ENCODE measurements at places on chromosomes 2 and 18.

- no peak for DNase-seq
Observed at GRCh38 chr18:45167631-45168280, 447.5 kb upstream of the SLC14A2 start.

DNA sequence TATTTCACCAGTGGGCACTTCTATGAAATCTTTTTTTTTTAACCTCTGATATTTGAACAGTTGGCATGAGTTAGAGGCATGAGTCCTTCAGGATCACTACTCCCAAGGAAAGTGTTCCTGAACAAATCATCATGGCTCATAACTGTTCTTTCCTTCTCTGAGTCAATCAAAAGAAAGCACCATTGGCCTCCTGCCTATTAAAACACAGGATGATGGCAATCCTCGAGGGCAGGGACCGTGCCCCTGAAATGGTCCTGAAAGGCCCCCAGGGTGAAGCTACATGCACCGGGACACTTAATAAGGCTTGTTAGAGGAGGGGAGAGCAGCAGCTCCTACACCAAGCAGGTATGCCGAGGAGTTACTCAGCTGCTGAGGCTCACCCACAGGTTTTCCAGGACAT is 43.5 kb downstream of the SLC14A2 start:
- no peak for DNase-seq

DNA sequence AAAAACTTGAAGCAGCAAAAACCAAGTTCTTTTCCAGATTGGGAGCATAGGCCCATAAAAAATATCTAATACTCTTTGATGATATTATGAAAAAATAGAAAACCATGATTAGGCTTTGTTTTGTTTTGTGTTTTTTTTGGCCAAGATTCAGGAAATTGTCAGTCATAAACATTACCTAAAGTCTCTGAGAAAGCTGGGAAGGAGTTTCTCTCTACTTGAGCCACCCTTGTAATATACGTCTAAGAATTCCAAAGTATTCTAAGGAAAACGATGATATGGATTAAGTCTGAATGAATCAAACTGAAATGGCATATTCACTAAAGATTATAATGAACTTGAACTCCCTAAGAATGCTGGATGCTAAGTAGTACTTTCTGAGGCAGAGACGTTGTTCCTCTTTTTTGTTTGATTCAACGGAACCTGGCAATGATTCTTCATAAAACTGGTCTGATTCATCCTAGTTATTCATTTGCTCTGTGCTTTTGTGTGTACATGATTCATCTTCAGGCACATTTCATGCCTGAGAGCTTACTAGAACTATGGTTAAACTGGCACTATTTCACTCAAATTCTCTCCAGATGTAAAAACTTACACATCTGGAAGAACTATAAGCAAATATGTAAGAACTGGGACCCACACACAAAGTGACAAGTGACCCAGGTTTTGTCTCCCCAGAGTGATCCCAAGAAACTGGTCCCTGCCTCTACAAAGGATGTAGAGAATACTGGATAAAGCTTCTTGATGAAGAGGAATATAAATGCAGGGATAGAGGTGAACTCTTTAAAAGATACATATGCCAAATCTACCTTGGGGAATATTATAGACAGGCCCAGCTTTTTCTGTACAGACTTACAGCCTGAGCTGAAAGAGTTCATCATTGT is 159.7 kb downstream of the DOCK10 start:
- no peak for DNase-seq

GRCh38 chr2:3094999-3095958 is 282.3 kb downstream of the EIPR1 start:
- DNase-seq: peak; percentile 72

GRCh38 chr2:70855667-70856066 is 20.1 kb upstream of the CD207 start:
- DNase-seq: no peak

GRCh38 chr2:228675646-228676045 is 494.2 kb upstream of the SPHKAP start:
- DNase-seq: no peak

DNA sequence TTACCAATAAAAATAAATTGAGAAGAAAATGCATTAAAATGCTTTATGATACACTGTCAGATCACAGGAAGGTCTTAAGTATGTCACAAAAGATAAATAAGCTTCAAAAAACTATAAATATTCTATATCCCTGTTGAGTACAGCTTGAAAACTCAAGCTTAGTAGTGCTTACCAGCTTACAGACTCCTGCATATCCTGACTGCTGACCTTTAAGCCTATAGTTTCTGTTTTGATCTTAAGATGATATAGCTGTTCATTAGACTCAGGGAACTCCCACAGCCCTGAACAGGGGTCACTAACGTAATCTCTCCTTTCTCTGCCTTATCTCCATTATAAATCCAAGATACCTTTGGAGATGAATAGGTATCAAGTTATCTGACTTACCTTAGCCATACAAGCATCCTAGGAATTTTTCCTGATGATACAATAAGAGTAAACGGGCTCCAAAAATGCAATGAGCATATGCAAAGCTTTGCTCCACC is 93.7 kb upstream of the RBBP8 start:
- no peak for DNase-seq

DNA sequence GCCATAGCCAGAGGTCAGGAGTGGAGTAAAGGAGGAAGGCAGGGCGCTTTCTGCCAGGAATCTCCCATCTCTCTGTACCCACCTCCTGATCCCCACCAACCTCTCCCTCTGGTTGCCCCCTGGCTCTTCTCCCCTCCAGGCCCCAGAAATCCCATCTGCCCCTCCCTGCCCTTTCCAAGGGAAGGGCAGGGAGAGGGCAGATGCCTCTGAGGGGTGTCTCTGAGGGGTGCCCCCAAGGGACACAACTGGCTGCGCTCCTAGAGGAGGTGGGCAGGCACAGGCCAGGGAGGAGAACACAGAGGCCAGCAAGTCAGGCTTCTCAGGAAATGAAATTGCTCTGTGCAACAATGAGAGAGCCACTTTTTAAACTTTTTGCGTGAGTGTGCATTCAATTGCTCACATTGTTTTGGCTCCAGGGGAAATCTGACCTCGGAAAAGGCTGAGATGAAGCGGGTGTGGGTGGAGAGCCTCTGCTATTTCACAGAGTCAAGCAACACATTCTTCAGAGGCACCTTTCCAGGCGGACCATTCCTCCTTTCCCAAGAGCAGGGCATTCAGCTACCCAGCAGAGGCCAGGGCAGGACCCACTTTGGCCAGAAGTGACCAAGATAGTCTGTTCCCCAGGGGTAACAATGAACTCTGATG is 125.5 kb downstream of the SMAD7 start:
- DNase-seq: no peak

GRCh38 chr2:29014811-29015421 is 33.8 kb downstream of the TOGARAM2 start:
- DNase-seq: no peak

- DNase-seq: no peak
Observed at GRCh38 chr18:41579185-41579584, 375.8 kb upstream of the PIK3C3 start.

DNA sequence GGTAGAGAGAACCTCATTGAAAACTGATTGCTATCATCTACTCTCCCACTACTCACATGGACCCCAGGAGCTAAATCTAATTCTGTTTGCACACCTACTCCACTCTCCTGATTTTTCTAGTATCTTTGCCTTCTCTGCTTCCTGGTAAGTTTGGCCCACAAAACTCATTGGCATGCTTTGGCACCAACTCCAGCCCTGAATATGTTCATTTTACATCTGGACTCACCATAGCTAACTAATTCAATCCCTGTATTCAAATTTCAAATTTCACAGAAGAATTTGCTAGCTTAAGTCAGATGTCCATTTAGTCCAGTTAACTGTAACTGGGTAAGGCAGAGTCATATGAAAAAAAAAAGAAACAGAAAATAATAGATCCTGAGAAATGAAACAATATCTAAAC is 442.1 kb downstream of the SUCLG1 start:
- DNase-seq: no peak

DNA sequence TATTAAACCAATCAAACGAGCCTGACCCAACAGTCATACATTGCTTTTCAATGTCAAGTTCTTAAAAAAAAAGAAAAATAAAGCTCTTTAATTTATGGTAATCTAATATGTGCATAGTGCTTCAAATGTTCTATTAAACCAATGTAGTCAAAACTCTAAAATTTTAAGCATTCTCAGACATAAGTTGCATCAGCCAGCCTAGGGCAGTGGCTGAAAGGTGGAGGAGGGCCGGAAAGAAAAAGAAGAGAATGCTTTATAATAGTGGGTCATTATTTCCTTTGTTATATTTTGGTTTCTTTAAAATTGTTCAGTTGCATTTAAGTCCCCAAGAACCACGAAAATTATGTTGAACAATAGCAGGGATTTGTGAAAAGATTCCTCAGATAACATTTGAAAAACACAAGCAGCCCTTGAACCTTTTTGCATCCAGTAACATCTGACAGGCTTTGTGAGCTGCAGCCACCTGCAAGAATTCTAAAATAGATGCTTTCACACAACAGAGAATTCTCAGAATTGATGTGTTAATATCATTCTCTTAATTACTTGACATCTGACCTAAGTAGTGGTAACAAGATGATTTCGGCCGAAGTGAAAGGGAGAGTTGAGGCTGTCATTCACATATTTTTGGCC is 252.1 kb downstream of the CDCA7 start:
- DNase-seq: no peak

- DNase-seq: no peak
Observed at GRCh38 chr2:201929281-201930026, 104.2 kb upstream of the FZD7 start.

DNA sequence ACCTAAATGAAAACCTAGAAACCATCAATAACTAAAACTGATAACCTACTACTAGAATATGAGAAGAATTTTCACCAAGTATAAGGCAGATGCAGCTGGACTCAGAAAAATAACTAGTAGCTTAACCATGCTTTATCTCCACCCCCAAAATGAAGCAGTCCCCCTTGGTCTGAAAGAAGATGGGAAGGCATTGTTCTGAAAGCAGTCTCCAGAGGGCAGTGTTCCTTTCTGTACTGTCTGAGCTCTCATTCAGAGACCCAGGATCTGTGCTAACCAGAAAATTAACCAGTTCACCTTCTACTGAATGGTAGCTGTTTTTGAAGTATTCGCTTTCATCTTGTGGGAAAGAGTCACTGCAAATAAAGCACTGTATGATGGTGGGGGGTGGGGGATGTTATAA is 273.0 kb downstream of the PDE11A start:
- no peak for DNase-seq

GRCh38 chr2:236776695-236777251 is 207.1 kb downstream of the ACKR3 start:
- DNase-seq: no peak

DNA sequence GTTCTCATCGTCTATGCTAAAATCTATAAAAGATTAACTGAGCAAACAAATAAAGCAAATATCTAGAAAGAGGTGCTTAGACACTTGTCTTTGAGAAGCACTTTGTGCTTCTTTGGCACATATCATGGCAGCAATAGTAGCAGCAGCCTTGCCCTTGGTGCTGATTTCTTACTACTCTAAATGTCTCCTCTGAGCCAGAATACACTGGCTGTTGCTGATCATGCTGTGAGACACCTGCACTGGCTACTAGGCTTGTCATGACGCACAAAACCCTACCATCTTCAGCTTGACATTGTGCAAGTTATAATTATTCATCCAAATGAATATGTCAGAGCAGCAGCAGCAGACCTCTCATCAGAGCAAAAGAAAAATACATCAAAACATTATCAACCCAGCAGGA is 46.7 kb downstream of the FANCL start:
- DNase-seq: no peak

DNA sequence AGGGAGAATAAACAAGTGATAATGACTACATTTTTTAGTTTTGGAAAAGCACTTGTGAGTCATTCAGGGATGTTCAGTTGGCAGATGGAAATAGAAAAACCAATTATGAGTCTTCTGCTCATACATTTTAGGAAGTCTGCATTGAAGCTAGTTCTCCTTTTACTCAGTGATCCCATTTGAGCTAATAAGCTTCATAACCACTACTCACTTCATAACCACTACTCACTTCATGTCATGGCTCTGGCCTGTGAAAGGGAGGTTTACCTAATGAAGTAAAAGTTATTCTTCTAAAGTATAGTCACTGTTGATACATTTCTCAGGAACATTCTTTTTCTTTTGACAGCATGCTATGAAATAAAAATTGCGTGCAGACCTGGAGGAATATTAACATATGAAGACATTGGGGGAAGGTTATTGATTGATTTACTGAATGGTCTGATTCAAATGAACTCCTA is 948.7 kb downstream of the TSN start:
- DNase-seq: no peak

GRCh38 chr2:159066541-159067156 is 98.2 kb downstream of the TANC1 start:
- DNase-seq: no peak

DNA sequence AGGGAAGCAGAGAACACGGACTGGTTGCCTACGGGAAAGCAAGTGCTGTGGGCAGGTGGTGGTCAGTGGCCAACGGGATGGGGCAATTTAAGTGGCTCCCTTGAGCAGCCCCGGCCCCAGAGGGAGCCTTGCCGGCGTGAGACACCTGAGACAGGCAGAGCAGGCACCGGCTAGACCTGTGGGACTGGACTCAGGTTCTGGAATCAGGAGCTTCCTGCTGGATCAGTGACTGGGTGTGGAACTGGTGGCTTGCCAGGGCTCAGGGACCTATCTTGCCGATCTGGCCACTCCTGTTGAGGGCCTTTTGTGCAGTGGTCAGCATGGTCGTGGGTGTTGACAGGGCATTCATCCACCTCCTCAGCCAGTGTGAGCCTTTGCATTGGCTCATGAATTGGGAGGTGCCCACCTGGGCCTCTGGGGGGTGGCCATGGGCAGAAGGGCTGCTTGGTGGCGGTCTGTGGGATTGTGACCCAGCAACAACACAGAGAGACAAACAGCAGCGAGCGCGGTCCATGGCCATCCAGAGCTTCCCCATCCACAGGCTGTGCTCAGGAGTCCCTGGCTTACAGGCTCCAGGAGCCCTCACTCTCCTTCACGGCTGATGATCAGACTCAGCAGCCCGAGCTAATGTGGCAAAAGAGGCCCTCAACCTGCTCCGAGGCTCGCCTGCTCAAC is 85.4 kb upstream of the ZNF516 start:
- no peak for DNase-seq

DNA sequence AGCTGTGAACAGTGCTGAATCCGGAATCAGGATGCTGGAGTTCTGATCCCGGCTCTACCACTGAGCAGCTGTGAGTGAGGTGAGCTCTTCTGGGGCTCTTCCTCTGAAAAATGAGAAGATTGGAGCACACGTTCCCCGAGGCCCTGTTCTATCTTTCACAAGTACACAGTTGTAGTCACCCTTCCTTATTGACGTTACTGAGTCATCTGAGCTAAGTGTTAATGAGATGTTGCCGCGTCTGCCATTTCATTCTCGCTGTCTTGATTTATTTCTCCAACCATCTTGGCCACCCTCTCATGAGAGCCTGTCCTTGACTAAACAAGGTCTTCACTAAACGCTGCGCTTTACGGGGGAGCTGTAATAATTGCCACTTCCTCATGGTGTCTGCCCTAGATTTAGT is 31.9 kb upstream of the EFR3B start:
- no peak for DNase-seq

- no peak for DNase-seq
Observed at GRCh38 chr2:172783165-172783898, 47.7 kb downstream of the RAPGEF4 start.

GRCh38 chr2:210965472-210965871 is 409.1 kb downstream of the CPS1 start:
- DNase-seq: no peak

- no peak for DNase-seq
Observed at GRCh38 chr2:23711979-23712755, 214.8 kb downstream of the ATAD2B start.

GRCh38 chr2:216320852-216321251 is 51.4 kb downstream of the MARCHF4 start:
- no peak for DNase-seq
